Epithelial cell of proximal tubule (primary cell): ENCODE measurements at places on chromosomes 3 and 15. TPM values are rescaled to one million over a fixed set of nuclear protein-coding genes. Genes with fewer than 3 reads are reported as not detected.

DNA sequence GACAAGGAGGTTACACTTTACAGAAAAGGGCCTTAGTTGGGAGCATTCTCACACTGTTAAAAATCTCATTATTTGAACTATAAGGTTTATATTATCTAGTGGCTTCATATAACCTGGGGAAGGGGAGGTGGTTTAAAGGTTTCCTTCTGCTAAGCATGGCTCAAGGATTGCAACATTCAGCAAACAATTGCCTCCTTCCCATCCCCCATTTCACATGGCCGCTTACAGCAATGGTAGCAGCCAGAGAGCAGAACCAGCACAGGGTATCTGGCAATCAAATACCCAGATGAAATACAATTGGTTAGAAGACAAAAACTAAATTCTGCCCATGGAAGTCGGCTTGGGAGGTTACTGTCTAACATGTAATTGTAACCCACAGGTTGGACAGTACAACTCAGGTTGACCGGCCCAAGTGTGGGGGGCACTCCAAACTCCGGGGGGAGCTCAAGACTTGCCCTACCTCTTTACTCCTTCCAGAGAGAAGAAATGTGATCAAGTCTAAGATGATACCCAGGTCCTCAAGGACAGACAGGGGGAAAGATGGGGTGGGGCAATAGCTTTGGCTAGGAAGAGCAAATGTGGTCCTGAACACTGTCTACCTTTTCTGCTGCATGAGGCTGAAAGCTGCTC, 15.5 kb downstream of the ETV5 start:
- DNase-seq: no peak

DNA sequence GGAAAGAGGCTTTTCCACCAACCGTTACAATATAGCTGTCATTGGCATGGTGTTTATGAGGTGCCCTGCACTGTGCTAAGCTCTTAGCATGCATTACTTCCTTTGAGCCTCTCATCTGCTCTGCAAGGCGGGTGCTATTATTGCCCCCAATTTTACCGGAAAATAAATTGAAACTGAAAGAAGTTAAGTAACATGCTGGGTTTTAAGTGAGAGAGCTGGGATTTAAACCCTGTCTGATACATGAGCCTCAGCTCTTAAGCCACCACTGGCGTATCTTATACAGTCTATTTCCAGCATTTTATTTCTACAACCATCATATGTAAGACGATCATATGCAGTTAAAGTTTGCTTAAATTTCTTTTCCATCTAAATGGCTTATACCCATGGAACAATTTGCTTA, 81.6 kb downstream of the AGBL1 start:
- DNase-seq: no peak

DNA sequence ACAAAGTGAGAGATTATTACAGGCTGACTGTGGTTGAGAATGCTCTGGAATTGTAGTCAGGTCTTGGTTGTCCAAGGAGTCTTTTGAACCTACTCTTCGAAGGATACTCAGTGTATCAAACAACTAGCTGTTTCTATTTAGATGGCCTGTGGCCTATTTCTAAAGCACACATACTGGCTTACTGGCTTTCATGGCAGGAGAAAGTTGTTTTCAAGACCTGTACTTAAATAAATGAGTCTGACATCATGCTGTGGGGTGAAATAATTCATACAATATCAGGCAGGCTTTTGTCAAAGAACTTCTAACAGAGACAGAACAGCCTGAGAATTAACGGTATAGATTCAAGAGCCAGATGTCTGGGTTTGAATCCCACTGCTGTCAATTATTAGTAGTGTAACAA, 316.7 kb upstream of the SEMA6D start:
- DNase-seq: no peak

- peak; percentile 54 for DNase-seq
Measured at GRCh38 chr15:53530761-53531160, 228.7 kb downstream of the WDR72 start.

GRCh38 chr3:36373084-36373483, 7.2 kb upstream of the STAC start:
- DNase-seq: no peak

- no peak for DNase-seq
Measured at GRCh38 chr15:52261498-52262242, 33.9 kb downstream of the MYO5C start.

The GNAT1 gene
- total RNA-seq: not detected in 2 replicates

The PLA2G4E gene
- not detected in 2 replicates for total RNA-seq

- no peak for DNase-seq
Measured at GRCh38 chr3:152839511-152839910, 4.6 kb downstream of the P2RY1 start.

DNA sequence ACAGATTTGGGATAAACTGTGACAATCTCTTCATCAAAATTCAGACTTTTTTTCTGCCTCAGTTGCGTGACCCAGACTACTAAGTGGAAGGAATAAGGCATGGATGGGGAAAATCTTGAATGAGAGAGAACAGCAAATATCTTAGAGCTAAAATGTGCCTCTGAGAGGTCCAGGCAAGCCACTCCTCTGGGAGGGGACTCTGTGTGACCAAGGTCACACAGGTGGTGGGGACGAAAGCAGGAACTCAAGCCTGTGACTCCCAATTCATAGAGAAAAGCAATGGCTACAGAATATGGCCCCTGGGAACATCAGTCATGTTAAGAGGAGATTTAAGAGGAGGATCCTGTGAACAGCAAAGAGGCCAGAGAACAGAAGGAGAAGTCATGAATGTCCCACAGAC, 268.1 kb downstream of the FOXP1 start:
- DNase-seq: no peak

The TRIM42 gene
- total RNA-seq: not detected in 2 replicates

DNA sequence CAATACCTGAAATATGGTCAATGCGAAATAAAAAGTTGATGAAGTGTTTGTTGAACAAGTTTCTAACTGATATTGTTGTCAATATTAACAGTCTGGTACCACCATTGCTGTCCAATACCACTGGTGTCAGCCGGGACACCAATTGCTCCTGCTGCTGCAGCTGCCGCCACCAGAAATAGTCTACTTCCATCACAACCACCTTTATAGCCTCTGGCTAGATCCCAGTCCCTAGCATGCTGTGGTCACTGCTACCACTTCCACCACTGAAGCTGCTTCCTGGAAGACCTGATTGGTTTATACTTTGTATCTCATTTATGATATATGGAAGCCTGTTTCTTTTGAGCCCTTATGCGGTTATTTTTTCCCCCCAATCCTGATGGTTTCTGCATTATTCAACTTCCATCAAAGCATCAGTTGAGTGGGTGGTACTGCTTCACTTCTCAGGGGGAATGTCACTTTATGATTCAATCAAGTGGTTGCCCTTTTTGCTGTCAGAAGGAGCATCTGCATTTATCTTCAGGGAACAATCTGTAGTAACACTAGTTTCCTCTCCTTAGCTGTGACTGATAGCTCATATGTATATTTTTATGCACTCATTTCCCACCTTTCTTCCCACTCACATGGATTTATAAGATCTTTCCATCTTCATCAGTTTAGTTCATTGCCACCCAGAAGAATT, 11.7 kb downstream of the LNP1 start:
- no peak for DNase-seq

GRCh38 chr15:51775967-51776816, 24.8 kb downstream of the TMOD2 start:
- DNase-seq: no peak

The CCPG1 gene
- total RNA-seq: 17.6 and 23.8 TPM in 2 replicates

DNA sequence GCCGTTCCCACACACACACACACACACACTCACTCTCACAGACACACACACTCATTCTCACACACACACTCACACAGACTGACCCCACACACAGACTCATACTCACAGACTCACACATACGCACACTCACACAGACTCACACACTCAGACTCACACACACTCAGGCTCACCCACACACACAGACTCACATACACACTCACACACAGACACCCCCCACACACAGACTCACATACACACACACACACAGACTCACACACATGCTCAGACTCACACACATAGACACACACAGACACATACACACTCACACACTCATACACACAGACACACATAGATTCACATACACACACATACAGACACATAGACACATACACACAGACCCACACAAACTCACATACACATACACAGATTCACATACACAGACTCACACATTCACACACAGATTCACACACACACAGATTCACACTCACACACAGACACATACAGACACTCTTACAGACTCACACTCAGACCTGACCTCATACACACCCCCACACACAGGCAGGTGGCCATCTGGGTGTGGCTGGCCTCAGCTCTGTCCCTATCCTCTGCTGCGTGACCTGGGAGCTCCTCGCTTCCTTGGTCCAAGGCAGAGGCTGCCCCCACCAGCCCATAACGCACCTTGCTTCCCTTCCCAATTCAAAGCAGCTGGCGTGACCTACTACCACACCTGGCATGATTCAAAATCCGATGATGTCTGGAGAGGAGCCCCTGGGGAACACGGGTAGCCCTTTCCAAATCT, 1.9 kb downstream of the C3orf22 start:
- DNase-seq: no peak

- DNase-seq: no peak
Measured at GRCh38 chr3:62131620-62132019, 241.7 kb downstream of the FEZF2 start.

The MKRN3 gene
- 0.81 TPM in 1 of 2 replicates, not detected in the other for total RNA-seq

DNA sequence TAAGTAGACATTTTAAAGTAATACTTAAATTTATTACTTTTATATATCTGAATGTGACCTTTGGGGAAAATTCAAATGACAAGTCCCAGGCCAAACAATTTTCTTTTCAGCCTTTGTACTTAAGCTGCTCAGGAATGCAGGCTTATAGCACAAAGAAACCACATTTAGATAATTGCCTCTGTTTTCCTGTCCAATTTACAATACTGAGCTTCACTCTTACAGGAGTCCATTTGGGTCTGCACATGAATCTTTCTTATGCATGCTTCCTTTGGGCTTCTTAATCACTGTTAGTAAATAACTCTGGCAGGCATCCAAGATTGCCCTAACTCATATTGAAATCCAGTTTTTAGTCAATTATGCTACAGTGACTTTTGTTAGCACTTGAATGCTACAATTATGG, 459.4 kb upstream of the TGFBR2 start:
- no peak for DNase-seq

- no peak for DNase-seq
Measured at GRCh38 chr3:170689893-170690660, 104.2 kb upstream of the SLC7A14 start.

- DNase-seq: no peak
Measured at GRCh38 chr3:9397906-9398699, 688 bp downstream of the SETD5 start.

The CELSR3 gene
- total RNA-seq: 0.87 and 2.5 TPM in 2 replicates

The CDHR4 gene
- not detected in 2 replicates for total RNA-seq

The CLDN11 gene
- total RNA-seq: 33.7 and 61.0 TPM in 2 replicates

DNA sequence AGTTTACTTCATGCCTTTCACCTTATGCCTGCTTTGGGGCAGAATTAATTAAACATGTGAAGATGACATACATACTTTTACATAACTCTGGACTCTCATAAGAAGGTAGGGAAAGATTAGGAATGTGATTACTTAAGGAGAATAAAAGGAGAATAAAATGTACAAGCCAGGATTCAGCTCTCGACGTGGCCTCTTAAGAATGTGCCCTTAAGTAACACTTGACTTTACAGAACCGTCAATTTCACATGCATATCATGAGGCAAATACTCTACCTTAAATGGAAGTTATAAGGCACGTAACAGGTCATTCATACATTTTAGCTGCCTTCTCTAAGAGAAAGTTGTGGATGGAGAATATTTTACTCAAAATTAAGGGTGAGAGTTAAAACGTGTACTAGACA, 263.7 kb upstream of the LMCD1 start:
- no peak for DNase-seq

The IGF2BP2 gene
- 57.6 and 99.8 TPM in 2 replicates for total RNA-seq

The STRA6 gene
- 1.9 and 3.9 TPM in 2 replicates for total RNA-seq

GRCh38 chr3:149936812-149937230, 33.9 kb downstream of the PFN2 start:
- no peak for DNase-seq

- no peak for DNase-seq
Measured at GRCh38 chr3:109678600-109678999, 341.3 kb upstream of the DPPA4 start.

GRCh38 chr15:74866090-74866489, 7.1 kb downstream of the SCAMP2 start:
- DNase-seq: no peak

- no peak for DNase-seq
Measured at GRCh38 chr3:72187131-72187530, 402.2 kb upstream of the PROK2 start.

DNA sequence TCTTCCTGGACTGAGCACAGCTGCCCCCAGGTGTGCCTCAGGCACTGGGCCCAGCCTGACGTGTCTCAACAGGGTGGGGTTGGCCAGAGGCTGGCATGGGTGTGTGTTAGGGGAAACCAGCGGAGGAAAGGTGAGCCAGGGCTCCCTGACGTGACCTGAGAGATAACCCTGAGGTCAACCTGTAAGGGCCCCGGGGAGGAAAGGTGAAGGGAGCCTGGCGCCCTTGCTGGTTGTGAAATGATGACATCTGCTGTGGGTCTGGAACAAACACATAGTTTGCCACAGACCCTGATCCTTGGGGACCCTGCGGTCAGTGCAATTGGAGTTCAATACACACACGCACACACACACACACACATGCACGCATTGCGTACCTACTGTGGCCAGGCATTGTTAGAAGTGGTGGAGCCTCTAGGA, 100.2 kb upstream of the TLE3 start:
- DNase-seq: no peak

- no peak for DNase-seq
Measured at GRCh38 chr3:72255191-72255590, 470.2 kb upstream of the PROK2 start.

DNA sequence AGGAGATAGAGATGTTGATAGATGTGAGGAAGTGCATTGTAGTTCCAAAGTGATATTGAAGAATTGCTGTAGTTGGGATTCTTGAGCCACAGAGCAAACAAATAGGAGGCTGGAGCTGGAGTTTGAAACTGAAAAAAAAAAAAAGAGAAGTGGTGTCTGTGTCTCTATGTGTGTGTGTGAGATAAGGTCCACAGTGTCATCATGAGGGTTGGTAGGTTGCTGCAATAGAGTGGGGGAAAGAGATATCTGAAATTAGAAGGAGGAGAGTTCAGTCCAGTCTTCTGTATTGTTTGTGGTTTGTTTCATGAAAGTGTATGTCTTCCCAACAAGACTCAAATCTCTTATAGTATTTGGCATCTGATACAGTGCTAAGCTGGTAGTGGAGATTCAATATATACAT, 37.3 kb upstream of the CACNA1D start:
- DNase-seq: no peak

DNA sequence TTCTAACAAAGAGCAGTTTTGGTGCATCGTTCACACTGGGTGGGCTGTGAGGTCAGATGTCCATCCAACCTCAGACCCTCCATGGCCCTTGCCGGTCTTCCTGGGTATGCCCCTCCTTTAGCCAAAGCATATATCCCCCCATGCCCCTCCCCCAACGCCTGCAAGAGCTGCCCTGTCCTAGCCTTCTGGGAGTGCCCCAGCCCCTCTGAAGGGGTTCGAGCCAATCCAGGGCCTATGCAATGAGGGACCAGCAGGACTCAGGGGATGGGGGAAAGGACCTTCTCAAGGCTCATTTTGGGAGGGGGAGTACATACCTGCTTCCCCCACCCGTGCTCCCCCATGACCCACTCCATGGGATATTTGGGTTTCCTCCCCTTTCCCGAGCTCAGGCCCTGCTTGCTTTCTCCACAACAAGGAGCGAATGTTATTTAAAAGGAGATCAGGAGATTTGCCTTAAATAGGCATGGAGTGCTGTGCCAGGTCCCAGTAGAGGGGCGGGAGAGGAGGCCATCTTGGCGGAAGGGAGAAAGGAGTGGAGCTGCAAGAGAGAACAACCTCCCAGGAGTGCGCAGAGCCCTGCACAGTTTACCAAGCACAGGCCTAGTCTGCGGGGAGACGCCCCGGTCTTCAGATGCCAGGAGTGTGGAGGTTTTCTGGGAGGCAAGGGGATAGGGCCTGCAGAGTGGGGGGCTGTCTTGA, 18.2 kb downstream of the PIF1 start:
- no peak for DNase-seq

The TGM5 gene
- 0.06 TPM in 1 of 2 replicates, not detected in the other for total RNA-seq

The RAD51 gene
- 19.5 and 20.8 TPM in 2 replicates for total RNA-seq
